ENCODE measurements at places on chromosomes 1 and 21. TPM values are rescaled to one million over a fixed set of nuclear protein-coding genes. Genes with fewer than 3 reads are reported as not detected.

DNA sequence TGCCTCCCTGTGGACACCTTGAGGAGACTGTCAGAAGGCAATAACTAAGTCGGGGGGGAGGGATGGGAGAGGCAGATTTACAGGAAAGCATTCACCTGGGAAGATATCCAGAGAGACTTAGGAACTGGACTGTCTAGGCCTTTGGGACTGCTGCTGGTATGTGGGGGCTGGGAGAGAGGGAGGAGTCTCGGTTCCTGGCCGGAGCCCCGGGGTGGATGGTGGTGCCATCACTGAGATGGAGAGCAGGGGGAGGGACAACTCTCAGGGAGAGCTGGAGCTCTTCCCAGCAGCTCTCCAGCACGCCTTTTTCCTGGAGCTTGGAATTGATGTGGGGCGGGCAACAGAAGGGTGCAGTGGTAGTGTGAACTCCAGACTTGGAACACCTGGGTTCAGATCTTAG is 22.1 kb downstream of the PTPRF start:
- H3K27ac ChIP-seq, result no peak overlapping the region
- H3K4me1 ChIP-seq, result peaks cover 4% of the 10 kb centered on the region
- no peak for DNase-seq
- H3K27me3 ChIP-seq, result peaks cover 4% of the 10 kb centered on the region
- H3K36me3 ChIP-seq, result no peaks in the 10 kb centered on the region

GRCh38 chr1:4033129-4033676 is 133.1 kb upstream of the C1orf174 start:
- no peak overlapping the region for H3K4me3 ChIP-seq
- no peaks in the 10 kb centered on the region for H3K36me3 ChIP-seq
- H3K4me1 ChIP-seq, result no peaks in the 10 kb centered on the region
- peaks cover 22% of the 10 kb centered on the region for H3K27me3 ChIP-seq
- DNase-seq, result no peak
- H3K27ac ChIP-seq, result no peak overlapping the region

DNA sequence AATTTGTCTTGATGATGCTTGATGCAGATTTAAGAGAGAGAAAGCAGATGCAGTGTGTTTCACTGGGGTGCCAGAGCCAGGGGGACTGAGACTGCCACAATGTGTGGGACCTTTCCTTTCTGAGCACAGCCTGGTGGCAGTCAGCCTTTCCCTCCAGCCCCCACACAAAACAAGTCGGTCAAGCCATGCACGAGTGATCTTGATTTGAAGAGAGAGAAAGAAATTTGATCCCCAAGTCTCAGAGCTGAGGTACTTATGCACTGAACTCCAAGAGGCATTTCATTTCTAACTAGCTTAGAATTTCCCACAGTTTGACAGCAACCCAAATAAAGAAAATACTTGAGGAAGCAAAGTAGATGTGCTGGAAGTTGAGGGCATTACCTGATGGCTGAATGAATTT is 193.8 kb downstream of the ST6GALNAC3 start:
- peak overlapping the region; percentile 42 for H3K4me3 ChIP-seq
- no peak for DNase-seq
- H3K36me3 ChIP-seq, result peaks cover 2% of the 10 kb centered on the region

DNA sequence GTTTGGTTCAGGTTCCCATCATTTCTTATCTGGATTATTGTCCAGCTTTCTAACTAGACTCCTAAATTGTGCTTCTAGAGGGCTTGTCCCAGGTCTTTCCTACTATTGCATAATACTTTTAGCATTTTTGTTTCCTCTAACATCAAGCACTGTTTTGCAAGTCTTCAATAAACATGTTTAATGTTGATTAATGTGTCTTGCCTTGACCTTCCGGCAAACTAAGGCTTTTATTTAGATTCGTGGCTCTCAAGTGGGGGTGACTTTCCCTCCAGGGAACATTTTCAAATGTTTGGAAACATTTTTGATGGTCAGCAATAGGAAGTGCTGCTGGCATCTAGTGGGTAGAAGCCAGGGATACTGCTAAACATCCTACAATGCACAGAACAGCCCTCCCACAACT is 90.7 kb downstream of the RPE65 start:
- H3K4me3 ChIP-seq, result no peak overlapping the region
- H3K27ac ChIP-seq, result no peak overlapping the region
- DNase-seq, result no peak

DNA sequence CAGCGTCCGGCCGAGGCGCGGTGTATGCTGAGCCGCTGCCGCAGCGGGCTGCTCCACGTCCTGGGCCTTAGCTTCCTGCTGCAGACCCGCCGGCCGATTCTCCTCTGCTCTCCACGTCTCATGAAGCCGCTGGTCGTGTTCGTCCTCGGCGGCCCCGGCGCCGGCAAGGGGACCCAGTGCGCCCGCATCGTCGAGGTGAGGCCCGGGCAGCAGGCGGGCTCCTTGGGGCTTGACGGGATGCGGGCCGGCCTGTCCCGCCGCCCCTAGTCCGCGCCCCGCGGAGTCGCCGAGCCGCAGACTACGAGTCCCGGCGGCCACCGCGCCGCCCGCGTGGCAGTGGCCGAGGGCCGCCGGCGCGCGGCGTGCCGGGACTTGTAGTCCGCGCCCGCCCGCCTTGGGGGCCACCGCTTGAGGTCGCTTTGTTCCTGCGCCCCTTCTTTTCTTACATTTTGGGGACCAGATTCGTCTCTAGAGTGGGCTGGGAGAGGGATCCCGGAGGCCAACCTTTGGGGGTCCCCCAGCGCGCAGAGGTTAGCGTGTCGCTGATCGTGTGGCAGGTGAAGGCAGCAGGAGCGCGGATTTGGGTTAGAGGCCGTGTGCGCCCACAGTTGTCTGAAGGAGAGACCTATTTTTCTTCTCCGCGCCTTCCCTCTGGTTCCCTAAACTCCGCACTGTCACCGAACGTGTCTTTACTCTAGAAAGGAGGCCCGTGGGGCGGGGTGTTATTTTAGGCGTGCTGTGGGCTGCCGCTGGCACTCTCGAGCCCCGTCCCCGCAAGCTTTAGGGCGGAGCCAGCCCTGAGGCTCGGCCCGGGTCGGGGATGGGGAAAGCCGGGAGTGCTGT is 553 bp downstream of the CMPK1 start:
- peaks cover 13% of the 10 kb centered on the region for H3K4me1 ChIP-seq
- H3K36me3 ChIP-seq, result peaks cover 8% of the 10 kb centered on the region
- H3K27ac ChIP-seq, result peak overlapping the region; percentile 96
- H3K4me3 ChIP-seq, result peak overlapping the region; percentile 93
- H3K27me3 ChIP-seq, result no peaks in the 10 kb centered on the region
- peak; percentile 87 for DNase-seq

The AMY2A gene
- total RNA-seq, result not detected

Measured in activated naive CD8-positive, alpha-beta T cell treated with anti-CD3 and anti-CD28 coated beads for 36 hours (primary cell).